ENCODE measurements at places on chromosomes 6 and 20.

GRCh38 chr6:33192105-33192646, at the start of gene COL11A2:
Gene COL11A2, minus strand, starts transcription at chr6:33192467. Its CDS starts 227 bp downstream, at chr6:33192240.
- DNase-seq = no peak

DNA sequence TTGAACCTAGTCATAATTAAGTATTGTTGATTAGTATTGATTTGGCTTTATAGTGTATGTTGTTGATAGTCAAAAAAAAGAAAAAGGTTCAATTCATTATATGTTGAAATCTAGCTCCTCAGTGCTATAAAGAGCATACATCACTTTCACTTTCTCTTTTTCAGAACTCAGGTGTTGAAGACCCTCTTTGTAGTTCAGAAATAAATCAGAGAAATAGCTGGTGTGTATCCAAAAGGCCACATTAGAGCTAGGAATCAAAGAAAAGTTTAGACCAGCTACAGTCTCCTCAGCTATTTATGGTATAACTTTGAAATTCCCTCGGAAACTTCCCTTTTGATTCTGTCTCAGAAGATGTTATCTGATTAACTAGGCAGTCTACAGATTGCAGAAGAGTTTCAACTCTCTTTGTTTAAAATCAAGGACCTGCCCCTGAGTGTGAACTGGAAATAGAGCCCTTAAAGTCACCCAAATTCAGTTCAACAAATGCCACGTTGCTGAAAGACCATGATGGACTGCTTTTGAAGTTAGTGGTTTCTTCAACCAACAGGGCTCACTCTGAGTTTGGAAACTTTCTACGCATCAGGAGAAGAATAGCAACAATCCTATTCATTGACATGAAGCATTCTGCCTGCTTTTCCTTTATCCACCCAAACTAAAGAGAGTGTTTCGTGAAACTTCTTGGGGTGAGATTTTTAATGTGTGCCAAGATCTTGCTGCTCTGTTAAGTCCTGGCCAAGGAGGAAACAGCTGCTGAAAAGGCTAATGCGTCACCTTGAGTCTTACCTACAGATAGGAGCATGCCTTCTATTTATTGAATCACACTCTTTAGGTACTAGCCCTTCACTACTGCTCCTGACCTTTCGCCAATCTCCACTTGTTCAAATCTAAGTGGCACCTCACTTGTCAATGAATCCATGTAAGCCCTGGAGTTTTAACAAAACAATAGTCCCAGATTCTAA, 111.7 kb downstream of the TNFRSF21 start:
- no peak for DNase-seq

- DNase-seq = peak; percentile 61
Observed at GRCh38 chr6:39806278-39806677, 14.1 kb downstream of the DAAM2 start.

GRCh38 chr6:11552442-11552841, 14.9 kb downstream of the TMEM170B start:
- DNase-seq = no peak

GRCh38 chr20:64236137-64237088, 19.1 kb upstream of the PCMTD2 start:
- no peak for DNase-seq

GRCh38 chr20:6122873-6123648, at the start of gene FERMT1:
Gene FERMT1, minus strand, starts transcription at chr20:6123030. Its CDS starts 3,476 bp downstream, at chr20:6119554.
- DNase-seq = peak; percentile 66

DNA sequence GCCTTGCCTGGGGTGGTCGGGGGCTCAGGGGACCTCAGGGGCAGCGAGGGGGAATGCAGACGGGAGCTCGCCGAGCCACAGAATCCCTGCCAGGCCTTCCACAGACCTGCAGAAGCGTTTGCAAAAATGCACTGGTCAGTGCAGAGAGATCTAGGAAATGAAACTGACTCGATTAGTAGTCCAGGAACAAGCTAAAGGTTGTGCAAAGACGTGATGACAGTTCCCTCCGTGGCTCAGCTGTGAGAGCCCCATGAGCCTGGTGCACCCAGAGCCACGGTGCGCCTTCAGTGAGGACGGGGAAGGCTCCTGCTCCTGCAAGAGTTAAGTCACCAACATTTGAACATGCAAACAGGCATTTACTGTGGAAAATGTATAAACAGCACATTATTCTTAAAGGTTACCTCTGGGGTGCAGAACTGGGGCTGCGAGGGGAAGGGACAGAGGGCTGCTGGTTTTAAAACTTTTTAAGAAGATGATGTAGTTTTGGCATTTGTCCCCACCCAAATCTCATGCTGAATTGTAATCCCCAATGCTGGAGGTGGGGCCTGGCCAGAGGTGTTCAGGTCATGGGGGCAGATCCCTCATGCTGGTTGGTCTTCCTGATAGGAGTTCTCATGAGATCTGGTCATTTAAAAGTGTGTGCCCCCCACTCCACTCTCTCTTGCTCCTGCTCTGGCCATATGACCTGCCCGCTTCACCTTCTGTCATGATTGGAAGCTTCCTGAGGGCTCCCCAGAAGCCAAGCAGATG, 147.3 kb downstream of the DLL1 start:
- no peak for DNase-seq

GRCh38 chr6:39568896-39569295, 156.3 kb downstream of the KIF6 start:
- DNase-seq = peak; percentile 71

GRCh38 chr6:125984311-125984710, 2.0 kb upstream of the TRMT11 start:
- DNase-seq = peak; percentile 83

DNA sequence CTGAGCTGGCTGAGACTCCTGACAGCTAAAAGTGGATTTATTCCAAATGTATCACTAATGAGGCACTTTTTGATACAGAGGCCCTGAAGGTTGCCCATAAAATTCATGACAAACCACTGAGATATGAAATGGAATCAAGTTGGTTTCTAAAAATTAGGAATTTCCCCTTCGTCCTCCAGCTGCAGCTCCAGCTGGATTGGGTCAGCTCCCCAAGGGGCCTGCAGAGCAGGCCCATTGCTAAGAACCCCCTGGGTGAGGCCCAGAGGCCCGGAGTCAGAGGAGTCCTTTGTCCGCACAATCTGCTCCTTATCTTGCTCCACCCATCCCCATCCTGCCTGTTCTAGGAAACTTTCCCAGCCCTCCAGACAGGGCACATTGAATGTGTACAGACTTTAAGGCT, 163.5 kb upstream of the TOP1 start:
- no peak for DNase-seq
